Ureter (tissue), 1 donor: ENCODE measurements at places on chromosomes 5 and 9. TPM values are rescaled to one million over a fixed set of nuclear protein-coding genes. Genes with fewer than 3 reads are reported as not detected.

DNA sequence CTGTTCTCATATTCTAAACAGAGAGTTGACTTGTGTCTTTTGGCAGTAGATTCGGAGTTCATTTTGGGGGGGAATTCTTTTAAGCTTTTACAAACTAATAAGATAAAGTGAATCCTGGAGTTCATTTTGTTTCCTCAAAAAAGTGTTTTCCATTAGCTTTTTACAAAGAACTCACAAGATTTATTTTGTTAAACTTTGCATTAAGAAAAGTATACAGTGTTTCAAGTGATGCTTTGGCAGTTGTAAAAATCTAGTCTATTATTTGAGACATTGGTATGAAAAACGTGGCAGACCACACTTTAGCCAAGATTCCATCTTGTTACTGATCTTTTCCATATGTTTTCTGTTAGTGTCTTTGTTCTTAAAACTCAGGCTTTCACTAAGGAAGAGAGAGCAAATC lies 1.2 kb upstream of the OMD start:
- no peak for DNase-seq

OMD gene
- 2.2 TPM for total RNA-seq

PCDHAC2 gene
- total RNA-seq, result 4.0 TPM

DNA sequence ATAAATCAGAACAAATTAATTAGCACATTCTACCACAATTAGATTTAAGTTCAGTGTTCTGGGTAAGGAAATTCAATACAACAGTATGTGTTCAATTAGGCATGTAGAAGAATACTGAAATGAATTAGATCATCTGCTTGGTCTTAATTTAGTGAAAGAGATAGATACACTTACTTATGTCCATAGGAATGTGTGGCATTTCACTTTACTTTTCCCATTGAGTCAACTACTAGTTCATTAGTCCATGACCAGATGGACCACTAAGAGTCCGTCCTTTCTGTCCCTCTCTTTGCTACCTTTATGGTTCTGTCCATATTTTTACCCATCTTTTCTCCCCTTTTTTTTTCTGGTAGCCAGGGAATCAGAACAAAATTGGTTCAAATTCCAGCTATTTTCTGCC lies 276.9 kb downstream of the OSTF1 start:
- DNase-seq, result no peak

ELP1 gene
- total RNA-seq, result 24.2 TPM

DNA sequence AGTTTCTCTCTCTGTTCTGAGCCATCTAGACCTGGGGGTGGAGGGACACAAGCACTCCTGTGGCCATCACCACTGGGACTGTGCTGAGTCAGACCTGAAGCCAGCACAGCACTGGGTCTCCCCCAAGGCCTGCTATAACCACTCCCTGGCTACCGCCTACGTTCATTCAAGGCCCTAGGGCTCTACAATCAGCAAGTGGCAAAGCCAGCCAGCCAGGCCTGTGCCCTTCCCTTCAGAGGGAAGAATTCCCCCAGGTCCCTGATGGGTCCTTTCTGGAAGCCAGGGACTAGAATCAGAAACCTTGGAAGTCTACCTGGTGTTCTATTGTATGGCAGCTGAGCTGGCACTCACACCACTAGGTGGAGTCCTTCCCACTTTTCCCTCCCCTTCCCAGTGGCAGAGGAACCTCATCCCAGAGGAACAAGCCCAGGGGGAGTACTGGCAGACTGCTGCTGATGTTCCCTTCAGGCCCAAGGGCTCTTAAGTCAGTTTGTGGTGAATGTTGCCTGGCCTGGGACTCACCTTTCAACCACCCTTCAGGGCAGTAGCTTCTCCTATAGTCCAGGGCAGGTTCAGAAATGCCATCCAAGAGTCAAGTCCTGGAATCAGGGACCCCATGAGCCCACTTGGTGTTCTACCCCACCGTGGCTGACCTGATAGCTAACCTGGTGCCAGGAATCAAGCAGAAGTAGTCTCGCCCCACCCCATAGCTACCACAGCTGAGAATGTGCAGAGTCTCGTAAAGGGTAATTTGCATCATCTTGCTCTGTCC lies 20.0 kb downstream of the JMY start:
- DNase-seq, result no peak

PHF24 gene
- 1.7 TPM for total RNA-seq

DNA sequence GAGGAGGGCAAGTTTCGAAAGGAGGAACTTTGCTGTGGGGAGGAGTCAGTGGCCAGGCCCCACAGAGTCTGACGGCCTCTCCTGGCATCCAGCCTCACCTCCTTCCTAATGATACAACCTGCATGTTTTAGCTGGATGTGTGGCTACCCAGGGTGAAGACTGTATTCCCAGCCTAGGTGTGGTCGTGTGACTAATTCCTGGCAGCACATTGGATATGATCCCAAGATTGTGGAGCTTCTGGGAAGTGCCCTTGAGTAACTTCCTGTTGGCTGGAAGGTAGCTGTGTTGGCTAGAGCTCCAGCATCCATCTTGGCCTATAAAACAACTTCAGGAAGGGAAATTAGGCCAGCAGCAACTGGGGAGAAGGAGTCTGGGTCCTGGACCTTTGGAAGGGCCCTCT lies 19.0 kb upstream of the LPCAT1 start:
- DNase-seq, result peak; percentile 46

SPRY4 gene
- 16.7 TPM for total RNA-seq

SLC1A3 gene
- total RNA-seq, result 33.4 TPM

DNA sequence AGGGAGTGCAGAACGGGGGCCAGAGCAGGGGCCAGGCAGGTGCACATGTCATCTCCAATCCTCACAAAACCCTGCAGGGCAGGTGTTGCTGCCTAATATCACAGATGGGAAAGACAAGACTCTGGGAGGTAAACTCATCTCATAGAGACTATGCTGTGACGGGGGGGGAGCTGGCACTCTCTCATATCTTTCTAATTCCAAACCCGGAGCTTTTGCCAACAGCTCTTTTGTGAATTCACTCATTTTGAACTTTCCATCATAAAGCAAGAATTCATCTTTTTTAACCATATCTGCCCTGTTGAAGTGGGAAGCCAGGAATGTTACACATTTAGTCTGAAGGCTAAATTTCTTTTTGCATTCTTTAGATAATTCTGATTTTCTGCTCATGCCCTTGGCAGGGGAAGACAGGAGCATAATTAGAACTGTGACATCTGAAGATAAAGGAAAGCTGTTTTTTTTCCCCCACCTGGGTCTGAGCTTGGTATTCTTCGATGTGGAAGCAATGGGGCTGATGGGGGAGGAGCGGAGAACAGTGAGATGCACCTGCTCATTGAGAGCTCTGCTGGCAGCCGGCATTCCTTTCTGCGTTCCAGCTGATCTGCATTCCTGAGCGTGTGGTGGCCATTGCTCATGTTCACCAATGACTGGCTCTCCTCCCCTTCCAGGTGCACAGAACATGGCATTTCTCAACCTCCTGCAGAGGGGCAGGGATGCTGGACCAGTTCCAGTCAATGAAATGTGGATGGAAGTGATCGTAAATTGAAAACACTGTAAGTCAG lies 159.2 kb downstream of the NSG2 start:
- no peak for DNase-seq

CCL27 gene
- 0.68 TPM for total RNA-seq

- DNase-seq, result no peak
These were observed 11.8 kb upstream of the MRNIP start for GRCh38 chr5:179870403-179870903.

PCDHGC5 gene
- total RNA-seq, result 2.8 TPM

TRPM3 gene
- total RNA-seq, result 1.3 TPM

PITX1 gene
- 20.6 TPM for total RNA-seq

GRCh38 chr9:73038613-73039012 lies 85.8 kb upstream of the ALDH1A1 start:
- DNase-seq, result peak; percentile 60

DNA sequence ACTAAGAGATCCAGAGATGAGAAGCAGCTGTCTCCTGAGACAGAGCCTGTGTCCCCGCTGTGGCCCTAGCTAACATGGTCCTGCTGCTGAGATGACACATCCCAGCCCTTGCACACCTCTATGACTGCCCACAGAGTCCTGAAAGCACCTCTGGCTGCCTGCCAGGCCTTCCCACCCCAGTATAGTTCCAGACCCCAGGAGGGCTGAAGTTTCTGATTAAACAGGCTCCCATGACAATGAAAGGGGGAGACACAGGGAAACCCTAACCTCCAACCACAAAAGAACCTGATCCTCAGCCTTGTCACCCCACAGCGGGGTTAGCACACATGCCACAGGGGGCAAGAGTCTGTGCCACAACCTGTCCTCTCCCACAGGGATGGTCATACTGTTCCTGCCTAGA lies 15.6 kb downstream of the CIZ1 start:
- no peak for DNase-seq

- no peak for DNase-seq
These were observed 37.3 kb upstream of the TEX48 start for GRCh38 chr9:114719290-114719689.

GRCh38 chr9:120312031-120312430 lies 267.9 kb downstream of the CDK5RAP2 start:
- no peak for DNase-seq

ARHGEF39 gene
- total RNA-seq, result 1.0 TPM

GRCh38 chr9:83413367-83413766 lies 124.8 kb downstream of the FRMD3 start:
- no peak for DNase-seq

IL33 gene
- total RNA-seq, result 49.7 TPM

GRCh38 chr5:101244621-101245020 lies 341.5 kb upstream of the ST8SIA4 start:
- DNase-seq, result no peak

GRCh38 chr5:61256474-61256873 lies 75.6 kb upstream of the ZSWIM6 start:
- DNase-seq, result peak; percentile 44

DNA sequence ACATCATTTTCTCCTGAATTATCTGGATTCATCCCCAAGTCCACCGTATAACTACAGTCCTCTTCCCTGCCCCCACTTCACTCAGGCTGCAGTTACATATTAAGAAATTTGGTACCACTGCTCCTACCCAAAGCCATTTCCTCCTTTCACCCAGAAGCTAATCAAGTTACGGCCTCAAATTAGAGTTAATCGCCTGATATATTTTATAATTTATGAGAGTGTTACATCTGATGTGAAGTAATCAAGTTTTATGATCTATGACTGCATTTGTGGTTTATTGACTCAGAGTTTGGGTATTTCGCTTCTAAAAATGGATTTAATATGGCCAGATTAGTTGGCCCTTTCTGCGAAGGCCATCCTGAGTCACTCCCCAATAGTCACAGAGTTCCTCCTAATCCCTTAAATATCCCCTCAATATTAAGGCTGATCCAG lies 223.6 kb upstream of the KIF2A start:
- DNase-seq, result no peak

UIMC1 gene
- 52.5 TPM for total RNA-seq

- peak; percentile 54 for DNase-seq
These were observed 250.1 kb upstream of the KLF4 start for GRCh38 chr9:107739601-107740082.

DNA sequence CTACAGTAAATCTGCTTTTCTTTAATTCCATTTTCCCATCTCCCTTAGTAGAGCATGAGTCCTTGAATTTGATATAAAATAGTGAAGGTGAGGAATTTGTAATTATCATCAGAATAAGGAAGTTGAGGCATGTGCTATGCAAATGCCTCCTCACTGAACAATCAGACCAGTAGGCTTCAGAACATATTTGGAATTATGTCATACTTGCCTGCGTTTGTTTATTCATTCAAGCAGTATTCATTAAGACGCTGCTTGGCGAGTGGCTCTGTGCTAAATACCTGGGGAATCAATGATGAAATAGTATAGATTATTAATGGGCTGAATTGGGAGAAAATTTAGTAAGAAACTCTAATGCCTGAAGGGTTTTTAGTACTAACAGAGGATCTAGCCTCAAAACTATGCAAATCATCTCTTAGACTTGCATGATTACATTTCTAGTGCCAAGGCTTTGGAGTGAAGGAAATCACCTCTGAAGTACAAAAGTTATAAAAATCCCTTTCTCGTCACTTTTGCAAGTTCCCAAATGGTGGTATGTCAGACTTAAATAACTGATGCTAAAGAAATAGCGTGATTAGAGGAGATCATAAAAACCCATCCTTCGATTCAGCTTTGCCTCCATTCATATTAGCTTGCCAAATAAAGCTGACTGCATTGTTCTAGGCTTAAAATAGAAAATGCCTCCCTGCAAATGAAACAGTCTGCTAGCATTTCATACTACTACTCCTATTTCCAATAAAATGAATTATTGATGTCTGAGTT lies 141.7 kb downstream of the PCSK5 start:
- DNase-seq, result no peak

DNA sequence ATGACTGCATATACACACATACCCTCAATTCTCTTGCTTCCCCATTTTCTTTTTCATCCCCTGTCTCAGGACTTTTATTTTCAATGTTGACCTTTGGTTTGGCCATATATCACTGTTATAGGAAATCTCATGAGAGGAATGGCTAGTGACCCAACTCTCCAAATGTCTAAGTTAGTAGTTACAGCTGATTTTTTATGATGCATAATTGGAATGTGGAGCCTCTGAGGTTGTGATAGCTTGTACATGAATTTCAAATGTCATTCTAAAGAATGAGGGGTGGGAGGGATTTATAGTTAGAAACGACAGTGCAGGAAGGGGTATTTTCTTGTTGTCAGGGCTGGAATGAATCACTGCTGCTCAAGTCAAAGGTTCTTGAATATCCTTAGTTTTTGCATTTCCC lies 356.1 kb downstream of the NTRK2 start:
- DNase-seq, result no peak
